Activated T-cell treated with anti-CD3 and anti-CD28 coated beads for 4 hours (primary cell): ENCODE measurements at places on chromosomes 3 and 15.

- no peak for DNase-seq
These were observed 319.8 kb downstream of the IL5RA start for GRCh38 chr3:2790266-2790815.

DNA sequence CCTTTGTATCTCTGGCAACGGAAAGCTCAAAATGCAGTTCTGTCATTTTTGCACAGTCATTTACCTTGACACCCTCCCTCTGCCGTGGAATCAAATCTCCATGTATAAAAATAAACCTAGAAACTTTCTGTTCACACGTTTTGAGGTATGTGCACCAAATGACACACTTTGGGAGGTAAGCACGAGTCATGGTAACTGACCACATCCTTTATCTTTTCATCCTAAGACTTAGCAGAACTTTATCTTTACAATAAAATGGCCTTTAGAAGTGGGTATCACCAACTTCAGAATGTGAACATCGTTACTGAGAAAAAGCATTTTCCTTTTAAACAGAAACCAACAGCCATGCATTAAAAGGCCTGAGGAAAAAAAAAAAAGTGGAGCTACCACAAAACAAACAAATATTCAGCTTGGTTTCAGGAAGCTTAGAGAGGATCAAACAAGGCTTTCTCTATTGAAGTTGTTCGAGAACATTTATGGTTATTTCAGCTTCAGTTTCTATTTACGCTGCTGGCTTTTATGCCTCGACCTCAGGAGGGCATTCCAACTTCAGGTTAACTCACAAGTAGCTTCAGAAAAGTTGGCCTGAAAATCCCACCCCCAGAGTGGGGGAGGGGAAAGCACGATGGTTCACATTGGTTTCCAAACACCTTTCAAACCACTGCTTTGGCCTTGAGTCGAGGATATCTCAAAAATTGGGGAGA lies 171.1 kb upstream of the ICE2 start:
- peak; percentile 15 for DNase-seq

- no peak for DNase-seq
These were observed 32.1 kb downstream of the KY start for GRCh38 chr3:134618478-134619300.

DNA sequence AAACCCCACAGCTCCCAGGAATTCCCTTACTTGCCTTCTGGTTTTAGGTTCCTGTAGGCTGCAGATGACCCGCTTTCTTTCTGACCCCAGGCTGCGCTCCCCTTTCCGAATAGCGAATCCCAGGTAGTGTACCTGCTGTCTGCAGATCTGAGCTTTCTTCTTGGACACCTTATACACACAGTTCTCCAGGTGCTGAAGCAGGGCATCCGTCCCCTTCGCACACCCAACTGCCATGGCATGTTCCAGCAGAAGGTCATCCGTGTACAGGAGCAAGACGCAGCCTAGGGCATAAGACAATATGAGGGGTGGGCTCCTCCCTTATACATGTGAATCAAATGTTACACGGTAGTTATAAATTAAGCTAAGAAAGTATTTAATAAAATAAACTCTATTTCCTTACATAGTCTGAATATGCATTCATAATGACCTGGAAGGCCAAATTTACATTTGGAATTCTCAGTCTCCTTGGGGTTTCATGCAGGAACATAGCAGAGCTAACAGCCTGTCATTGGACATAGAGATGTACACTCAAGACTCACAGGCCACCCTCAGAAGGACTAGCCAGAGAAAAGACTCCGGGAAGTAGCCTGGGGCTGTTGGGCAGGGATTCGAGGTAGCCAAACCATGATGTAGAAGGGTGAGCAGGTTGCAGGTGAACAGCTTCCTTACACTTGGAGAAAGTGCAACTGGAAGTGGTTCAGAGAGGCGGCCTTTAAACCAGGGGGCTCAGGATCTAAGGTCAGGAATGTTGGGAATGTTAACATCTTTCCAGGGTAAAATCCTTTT lies 8.2 kb upstream of the DNAAF4 start:
- no peak for DNase-seq

GRCh38 chr3:122947196-122947595 lies 80.4 kb downstream of the SEMA5B start:
- DNase-seq, result no peak
